A549 treated with AZD2906 at 1 μM for 4 hours (cell line): ENCODE measurements at places on chromosomes 16 and 17. TPM values are rescaled to one million over a fixed set of nuclear protein-coding genes. Genes with fewer than 3 reads are reported as not detected.

Gene SSTR5
- total RNA-seq, result 0.51 to 0.79 TPM (median 0.60 TPM) in 5 replicates

Gene SNAI3
- 0.13 to 0.24 TPM (median 0.16 TPM) in 5 replicates for total RNA-seq

Gene ACSM2A
- total RNA-seq, result not detected in 5 replicates

Gene MYADML2
- not detected in 5 replicates for total RNA-seq

Gene TMEM114
- total RNA-seq, result not detected in 5 replicates

Gene DNAH3
- total RNA-seq, result 0.13 to 0.15 TPM (median 0.14 TPM) in 5 replicates

Gene ACSM2B
- not detected in 5 replicates for total RNA-seq

Gene FSCN2
- 0.86 to 1.6 TPM (median 1.3 TPM) in 5 replicates for total RNA-seq

Gene ZNF469
- total RNA-seq, result 6.2 to 7.5 TPM (median 7.0 TPM) in 5 replicates

Gene FBXL16
- 15.0 to 21.8 TPM (median 15.8 TPM) in 5 replicates for total RNA-seq

Gene BCAR1
- total RNA-seq, result 88.5 to 127 TPM (median 123 TPM) in 5 replicates

Gene MEOX1
- not detected in 5 replicates for total RNA-seq

Gene NECAB2
- 1.4 to 3.0 TPM (median 2.6 TPM) in 5 replicates for total RNA-seq

Gene RAB11FIP4
- 1.2 to 2.2 TPM (median 1.7 TPM) in 5 replicates for total RNA-seq

Gene ITGB4
- total RNA-seq, result 97.0 to 133 TPM (median 117 TPM) in 5 replicates

Gene LHX1
- total RNA-seq, result 0.68 to 1.3 TPM (median 1.2 TPM) in 5 replicates

Gene KSR1
- total RNA-seq, result 10.5 to 18.0 TPM (median 14.2 TPM) in 5 replicates

Gene PYY
- total RNA-seq, result 0.08 TPM in 1 of 5 replicates, not detected in the others

Gene NOMO2
- total RNA-seq, result 97.6 to 102 TPM (median 101 TPM) in 5 replicates

Gene PDE6G
- 1.5 to 2.8 TPM (median 2.4 TPM) in 5 replicates for total RNA-seq
